ENCODE measurements at places on chromosomes 3 and 15.

DNA sequence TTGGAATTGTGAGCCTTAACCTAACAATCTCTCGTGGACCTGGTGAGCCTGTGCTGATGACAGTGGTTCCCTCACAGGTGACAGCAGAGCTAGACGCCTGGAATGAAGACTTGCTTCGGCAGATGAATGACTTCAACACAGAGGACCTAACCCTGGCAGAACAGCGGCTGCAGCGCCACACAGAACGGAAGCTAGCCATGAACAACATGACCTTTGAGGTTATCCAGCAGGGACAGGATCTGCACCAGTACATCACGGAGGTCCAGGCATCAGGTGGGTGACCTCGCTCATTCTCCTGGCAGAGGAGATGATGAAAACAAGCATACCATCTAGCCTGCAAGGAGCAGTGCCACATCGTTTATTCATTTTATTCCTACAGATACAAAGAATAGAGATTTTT is 316.9 kb upstream of the UMPS start:
- H3K27ac ChIP-seq: no peak overlapping the region
- no peaks in the 10 kb centered on the region for H3K27me3 ChIP-seq
- no peak overlapping the region for H3K4me3 ChIP-seq
- H3K36me3 ChIP-seq: peaks cover 2% of the 10 kb centered on the region
- DNase-seq: no peak

- no peaks in the 10 kb centered on the region for H3K36me3 ChIP-seq
- H3K4me3 ChIP-seq: no peak overlapping the region
- no peaks in the 10 kb centered on the region for H3K27me3 ChIP-seq
These were observed 63.2 kb upstream of the HRH1 start for GRCh38 chr3:11091088-11091590.

- no peak overlapping the region for H3K4me3 ChIP-seq
- H3K27ac ChIP-seq: no peak overlapping the region
- DNase-seq: no peak
- no peaks in the 10 kb centered on the region for H3K36me3 ChIP-seq
- H3K4me1 ChIP-seq: no peaks in the 10 kb centered on the region
These were observed 12.2 kb upstream of the UPK1B start for GRCh38 chr3:119161240-119161639.

DNA sequence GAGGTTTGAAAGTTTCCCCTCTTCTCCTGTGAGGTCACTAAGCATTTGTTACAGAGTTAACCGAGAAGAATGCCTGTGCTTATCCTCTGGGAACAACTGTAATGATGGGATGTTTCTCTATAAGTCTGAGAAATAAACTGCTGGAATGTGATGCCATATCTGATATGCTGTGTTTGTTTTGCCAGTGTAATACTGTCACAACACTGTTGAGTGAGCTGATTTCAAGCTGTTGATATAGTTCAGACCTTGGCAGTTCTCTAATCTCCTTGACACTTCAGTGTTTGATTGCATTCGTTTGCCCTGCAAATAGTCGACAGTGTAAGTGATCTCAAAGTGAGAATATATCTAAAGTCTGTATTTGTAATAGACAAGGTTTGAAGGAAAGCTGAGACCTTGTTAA is 73.3 kb downstream of the PTPRG start:
- DNase-seq: peak; percentile 45
- no peak overlapping the region for H3K27ac ChIP-seq
- H3K4me3 ChIP-seq: no peak overlapping the region

GRCh38 chr3:117322866-117323265 is 613.3 kb downstream of the TUSC7 start:
- no peak overlapping the region for H3K4me3 ChIP-seq
- no peaks in the 10 kb centered on the region for H3K4me1 ChIP-seq
- no peaks in the 10 kb centered on the region for H3K27me3 ChIP-seq
- H3K36me3 ChIP-seq: no peaks in the 10 kb centered on the region

- H3K36me3 ChIP-seq: no peaks in the 10 kb centered on the region
- DNase-seq: no peak
- H3K4me1 ChIP-seq: peaks cover 13% of the 10 kb centered on the region
- no peaks in the 10 kb centered on the region for H3K27me3 ChIP-seq
- no peak overlapping the region for H3K27ac ChIP-seq
These were observed 53.6 kb upstream of the SEC61A1 start for GRCh38 chr3:127998596-127998995.

DNA sequence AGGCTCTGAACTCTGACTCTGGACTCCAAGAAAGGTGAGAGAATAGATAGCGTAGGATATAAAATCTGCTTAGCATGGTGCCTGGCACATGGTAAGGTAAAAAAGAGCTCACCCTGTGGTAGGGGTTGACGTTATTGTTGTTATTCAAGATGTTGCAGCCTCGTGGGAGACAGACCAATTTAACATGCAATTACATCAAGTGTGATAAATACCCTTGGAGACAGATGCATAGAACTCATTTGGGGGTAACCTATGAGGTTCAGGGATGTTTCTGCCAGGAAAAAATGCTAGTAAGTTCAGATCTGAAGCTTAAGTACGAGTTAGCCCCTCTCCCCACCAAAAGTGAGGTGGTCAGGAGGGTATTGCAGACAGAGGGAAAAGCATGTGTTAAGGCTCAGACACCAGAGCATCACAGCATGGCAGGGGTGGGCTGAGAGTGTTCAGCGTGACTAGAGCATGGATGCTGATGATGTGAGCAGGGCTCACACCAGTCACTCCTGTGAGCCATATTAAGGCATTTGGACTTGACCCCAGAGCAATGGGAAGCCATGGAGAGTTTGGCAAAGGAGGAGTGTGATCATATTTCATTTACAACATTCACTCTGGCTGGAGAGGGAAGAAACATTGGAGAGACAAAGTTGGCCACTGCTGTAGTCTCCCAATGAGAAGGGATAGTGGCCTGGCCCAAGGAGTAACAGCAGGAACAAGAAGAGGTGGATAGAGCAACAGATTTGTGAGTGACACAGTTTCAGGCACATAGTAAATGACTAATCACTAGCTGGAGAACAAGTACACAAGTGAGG is 181.0 kb downstream of the UACA start:
- DNase-seq: peak; percentile 88
- H3K27me3 ChIP-seq: peaks cover 27% of the 10 kb centered on the region
- peaks cover 14% of the 10 kb centered on the region for H3K4me1 ChIP-seq
- no peak overlapping the region for H3K27ac ChIP-seq
- no peak overlapping the region for H3K4me3 ChIP-seq
- no peaks in the 10 kb centered on the region for H3K36me3 ChIP-seq

DNA sequence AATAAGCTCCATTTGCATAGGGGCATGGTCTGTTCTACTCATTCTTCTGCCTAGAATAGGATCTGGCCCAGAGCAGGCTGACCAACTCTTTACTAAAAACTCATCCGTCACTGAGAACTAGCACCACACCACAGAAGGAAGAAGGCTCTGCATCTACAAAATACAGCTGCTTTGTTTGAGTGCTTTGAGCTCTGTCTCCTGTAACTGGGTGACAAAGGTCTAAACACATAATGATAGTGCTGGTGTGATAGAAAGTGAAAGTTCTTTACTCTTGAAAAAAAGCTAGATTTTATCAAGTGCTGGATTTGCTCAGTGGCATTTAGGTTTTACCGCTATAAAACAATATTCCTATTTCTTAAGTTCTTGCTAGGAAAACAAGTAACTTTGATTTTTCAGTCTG is 140.7 kb downstream of the FHIT start:
- H3K4me3 ChIP-seq: no peak overlapping the region
- DNase-seq: no peak
- H3K36me3 ChIP-seq: no peaks in the 10 kb centered on the region
- H3K4me1 ChIP-seq: no peaks in the 10 kb centered on the region
- no peak overlapping the region for H3K27ac ChIP-seq

GRCh38 chr3:154872074-154872473 is 208.0 kb upstream of the MME start:
- no peaks in the 10 kb centered on the region for H3K27me3 ChIP-seq
- no peak overlapping the region for H3K4me3 ChIP-seq
- peak overlapping the region; percentile 17 for H3K27ac ChIP-seq
- DNase-seq: peak; percentile 81
- H3K36me3 ChIP-seq: no peaks in the 10 kb centered on the region

DNA sequence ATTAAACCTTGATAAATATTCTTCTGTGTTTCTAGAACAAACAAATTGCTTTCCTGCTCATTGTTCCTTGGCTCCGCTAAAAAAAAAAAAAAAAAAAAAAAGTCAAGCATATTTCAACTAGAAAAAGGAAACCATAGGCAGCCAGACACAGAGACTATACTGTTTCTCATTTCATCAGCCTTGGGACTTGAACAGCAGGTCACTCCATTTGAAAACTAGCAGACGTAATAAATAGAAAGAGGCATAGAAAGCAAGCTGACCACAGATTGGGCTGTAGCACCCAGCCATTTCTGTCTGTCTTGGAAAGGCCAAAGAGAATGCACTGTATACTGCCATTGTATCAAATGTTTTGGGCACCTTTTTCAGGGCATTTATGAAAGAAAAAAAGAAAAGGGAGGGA is 697.1 kb downstream of the NLGN1 start:
- DNase-seq: no peak
- no peaks in the 10 kb centered on the region for H3K27me3 ChIP-seq
- no peak overlapping the region for H3K4me3 ChIP-seq

DNA sequence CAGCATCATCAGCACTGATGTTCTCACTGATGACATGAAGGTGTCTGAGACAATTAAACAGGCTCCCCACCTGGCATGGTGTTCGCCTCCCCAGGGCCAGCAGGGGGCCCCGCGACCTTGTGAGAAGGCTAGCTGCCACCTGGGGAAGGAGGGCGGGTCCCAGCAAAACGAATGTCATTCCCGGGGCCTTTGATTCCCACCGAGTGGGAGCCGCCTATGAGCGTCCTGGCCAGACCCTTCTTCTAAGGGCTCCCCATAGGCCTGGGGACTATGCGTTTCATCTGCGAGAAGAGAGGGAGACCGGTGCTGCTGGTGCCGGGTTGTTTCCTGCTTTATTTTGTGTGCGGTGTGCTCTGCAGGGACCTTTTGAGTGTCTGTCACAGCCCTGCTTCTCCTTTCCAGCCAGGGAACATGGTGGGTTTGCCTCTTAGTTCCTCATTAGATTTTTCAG is 20.5 kb upstream of the MINDY4B start:
- peak overlapping the region; percentile 12 for H3K4me3 ChIP-seq
- H3K27me3 ChIP-seq: no peaks in the 10 kb centered on the region
- H3K4me1 ChIP-seq: peaks cover 7% of the 10 kb centered on the region
- no peaks in the 10 kb centered on the region for H3K36me3 ChIP-seq

GRCh38 chr3:135731546-135731945 is 234.0 kb upstream of the PPP2R3A start:
- no peaks in the 10 kb centered on the region for H3K4me1 ChIP-seq
- no peak overlapping the region for H3K4me3 ChIP-seq
- no peaks in the 10 kb centered on the region for H3K27me3 ChIP-seq

- H3K27ac ChIP-seq: no peak overlapping the region
- no peaks in the 10 kb centered on the region for H3K36me3 ChIP-seq
- DNase-seq: peak; percentile 54
- no peaks in the 10 kb centered on the region for H3K27me3 ChIP-seq
- no peak overlapping the region for H3K4me3 ChIP-seq
These were observed 52.4 kb downstream of the SLC9A9 start for GRCh38 chr3:143795874-143796273.

DNA sequence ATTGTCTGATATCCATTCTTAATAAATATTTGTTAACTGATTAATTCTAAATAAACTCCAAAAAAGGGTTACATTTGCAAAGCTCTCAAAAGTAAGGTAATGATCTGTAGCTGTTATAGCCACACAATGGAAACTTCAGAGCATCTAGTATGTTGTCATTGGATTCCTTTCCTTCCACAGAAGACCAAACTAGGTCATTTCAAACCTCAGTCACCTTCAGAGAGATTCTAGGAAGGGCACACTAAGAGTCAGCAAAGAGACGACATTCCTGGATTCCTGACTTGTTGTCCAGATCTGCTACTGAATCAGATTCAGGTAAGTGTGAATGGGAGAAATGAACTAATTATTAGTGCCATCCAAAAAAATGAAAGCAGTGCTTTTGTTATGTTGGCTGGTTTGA is 3.0 kb upstream of the COL8A1 start:
- H3K4me1 ChIP-seq: peaks cover 13% of the 10 kb centered on the region
- H3K4me3 ChIP-seq: no peak overlapping the region
- H3K27me3 ChIP-seq: peaks cover 34% of the 10 kb centered on the region
- H3K36me3 ChIP-seq: no peaks in the 10 kb centered on the region
- no peak overlapping the region for H3K27ac ChIP-seq

- H3K36me3 ChIP-seq: no peaks in the 10 kb centered on the region
- peaks cover 2% of the 10 kb centered on the region for H3K4me1 ChIP-seq
- no peak overlapping the region for H3K27ac ChIP-seq
- no peak overlapping the region for H3K4me3 ChIP-seq
These were observed 39.9 kb downstream of the PEAK1 start for GRCh38 chr15:77380033-77380432.

DNA sequence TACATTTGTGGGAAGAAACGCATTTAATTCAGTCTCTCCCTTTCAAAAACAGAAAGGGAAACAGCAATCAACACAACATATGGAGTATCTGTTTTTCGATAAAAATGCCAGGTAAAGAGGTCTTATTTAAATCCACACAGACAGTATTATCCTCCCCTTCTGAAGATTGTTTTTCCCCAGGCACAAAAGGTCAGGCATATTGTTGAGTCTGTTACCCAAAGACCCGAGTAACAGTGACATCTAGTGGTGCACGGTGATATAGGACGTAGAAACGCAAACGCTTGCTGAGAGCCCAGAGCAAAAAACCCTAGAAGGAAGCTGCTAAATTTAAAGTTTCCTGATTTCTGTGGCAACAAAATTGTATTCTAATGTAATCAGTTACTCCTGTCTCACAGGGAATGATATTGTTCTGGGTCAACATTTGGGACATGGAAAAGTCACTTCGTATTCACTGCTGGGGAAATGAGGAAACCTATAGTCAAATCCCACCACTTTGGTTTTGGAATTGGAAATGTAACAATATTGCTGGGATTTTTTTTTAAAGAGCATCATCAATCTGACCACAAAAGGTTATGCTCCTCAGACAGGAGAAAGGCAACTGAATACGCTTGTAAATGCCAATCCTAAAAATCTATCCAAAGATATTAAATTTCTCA is 312.7 kb upstream of the CCDC54 start:
- no peaks in the 10 kb centered on the region for H3K36me3 ChIP-seq
- peaks cover 8% of the 10 kb centered on the region for H3K4me1 ChIP-seq
- no peak overlapping the region for H3K4me3 ChIP-seq
- H3K27ac ChIP-seq: no peak overlapping the region

GRCh38 chr3:169534439-169534838 is 129.1 kb downstream of the MECOM start:
- H3K27me3 ChIP-seq: no peaks in the 10 kb centered on the region
- no peak overlapping the region for H3K27ac ChIP-seq
- no peak overlapping the region for H3K4me3 ChIP-seq
- DNase-seq: no peak

DNA sequence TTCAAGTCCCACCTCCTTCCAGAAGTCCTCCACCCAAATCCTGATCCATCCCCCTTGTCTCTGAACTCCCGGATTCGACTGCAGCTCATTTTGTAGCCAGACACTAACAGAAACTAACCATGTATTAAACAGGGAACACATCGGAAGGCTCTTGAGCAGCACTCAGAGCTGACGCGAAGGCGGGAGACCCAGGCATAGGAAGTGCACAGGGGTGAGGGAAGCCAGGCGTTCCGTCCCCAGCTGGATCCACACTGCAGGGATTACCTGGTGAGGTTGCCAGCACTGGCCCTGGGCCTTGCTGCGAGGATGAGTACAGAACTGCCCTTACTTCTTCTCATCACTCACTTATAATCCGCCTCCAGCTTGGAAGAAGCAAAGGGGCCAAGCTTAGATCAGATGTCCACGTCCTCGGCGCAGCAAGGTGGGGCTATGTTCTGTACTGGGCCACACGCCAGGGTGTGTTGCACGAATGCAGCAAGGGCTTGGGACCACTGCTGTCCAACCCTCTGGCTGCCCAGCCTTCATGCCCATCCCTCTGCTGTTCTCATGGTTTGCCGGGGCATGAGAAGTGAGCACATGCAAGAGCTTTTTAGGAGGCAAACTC is 124.2 kb upstream of the SMAD3 start:
- DNase-seq: peak; percentile 83
- H3K27me3 ChIP-seq: peaks cover 3% of the 10 kb centered on the region
- no peaks in the 10 kb centered on the region for H3K36me3 ChIP-seq
- peak overlapping the region; percentile 12 for H3K4me3 ChIP-seq
- peaks cover 27% of the 10 kb centered on the region for H3K4me1 ChIP-seq
- H3K27ac ChIP-seq: peak overlapping the region; percentile 79

Measured in muscle of leg (tissue), 16 donors.